Activated T-helper 9 cell treated with anti-CD3 and anti-CD28 coated beads, Interleukin-2, amount 50 U/mL, for 16 hours (primary cell): ENCODE measurements at places on chromosomes 12 and 14.

GRCh38 chr12:179131-179884 lies 34.6 kb downstream of the SLC6A12 start:
- DNase-seq: no peak

- no peak for DNase-seq
Measured at GRCh38 chr12:91899056-91899455, 246.6 kb downstream of the BTG1 start.

DNA sequence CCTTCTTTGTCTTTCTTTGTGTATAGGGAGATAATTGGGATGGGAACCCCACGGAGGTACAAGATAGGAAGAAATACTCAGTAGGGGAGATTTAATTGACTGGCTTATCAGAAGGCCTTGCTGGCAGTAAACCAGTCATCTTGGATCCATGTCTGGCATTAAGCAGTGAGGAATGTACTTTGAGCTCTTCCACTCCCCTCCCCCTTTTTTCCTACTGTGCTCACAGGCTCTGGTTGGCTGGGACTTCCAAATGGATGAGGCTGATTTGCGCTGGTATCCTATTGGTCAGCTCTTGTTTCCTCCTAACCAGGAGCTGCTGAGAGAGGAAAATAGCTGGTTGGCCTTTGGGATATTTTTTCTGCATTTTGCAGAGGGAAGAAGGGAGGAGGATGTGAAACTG lies 24.7 kb downstream of the NGDN start:
- DNase-seq: no peak

GRCh38 chr14:83071888-83072501 lies 1538.3 kb upstream of the SEL1L start:
- DNase-seq: no peak

GRCh38 chr14:71754422-71755095 lies 177.7 kb upstream of the RGS6 start:
- DNase-seq: no peak

GRCh38 chr12:94704452-94705306 lies 54.3 kb upstream of the TMCC3 start:
- DNase-seq: no peak

DNA sequence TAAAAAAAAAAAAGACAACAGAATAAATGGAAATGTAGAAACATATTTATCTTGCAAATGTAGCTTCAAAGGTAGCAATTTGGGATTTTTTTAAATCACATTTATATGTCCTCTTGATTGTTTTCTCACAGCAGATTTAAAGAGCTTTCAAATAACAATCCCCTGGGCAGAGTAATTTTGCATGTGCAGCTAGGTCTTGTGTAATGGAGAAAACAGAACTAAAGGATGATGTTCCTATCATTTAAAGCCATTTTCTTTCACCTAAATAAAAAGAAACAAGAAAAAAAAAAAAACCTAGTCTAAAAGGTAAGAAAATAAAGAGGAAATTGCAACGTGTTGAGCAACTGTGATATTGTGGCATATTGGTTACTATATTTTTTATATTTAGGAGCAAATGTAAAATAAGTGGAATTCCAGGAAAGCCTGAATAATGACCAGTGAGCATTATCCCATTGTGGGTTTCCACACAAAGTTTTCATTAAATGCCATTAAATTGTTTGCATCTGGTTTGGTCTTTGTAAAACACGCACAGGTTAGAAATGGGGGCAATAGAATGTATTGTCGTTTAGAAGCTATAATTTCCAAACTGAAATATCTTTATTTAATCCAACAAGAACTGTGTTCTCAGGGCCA lies 215.6 kb downstream of the SLC6A15 start:
- no peak for DNase-seq

DNA sequence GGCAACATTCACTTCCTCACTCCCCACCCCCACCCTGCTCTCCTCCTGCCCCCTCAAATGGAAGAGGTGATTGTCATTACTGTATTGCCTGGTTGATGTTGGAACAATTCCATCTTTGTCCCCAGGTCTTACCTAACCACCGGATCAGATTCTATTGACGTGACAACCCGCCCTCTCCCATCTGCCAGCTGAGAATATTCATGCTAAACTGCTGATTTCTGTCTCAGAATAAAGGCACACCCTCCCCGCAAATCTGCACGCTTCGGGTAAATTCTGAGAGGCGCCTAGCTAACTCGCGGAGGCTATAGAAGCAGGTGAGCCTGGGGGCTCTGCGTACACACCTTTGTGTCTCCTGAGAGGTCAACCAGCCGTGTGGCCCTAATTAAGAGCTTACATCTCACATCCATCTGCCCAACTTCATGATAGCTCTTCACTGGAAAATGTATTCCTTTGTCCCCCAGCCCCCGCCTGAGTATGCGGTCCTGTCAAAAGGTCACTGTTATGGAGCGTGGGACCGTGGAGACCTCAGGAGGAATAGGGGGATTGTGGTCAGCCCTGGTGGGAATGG lies 1054.3 kb downstream of the VRK1 start:
- DNase-seq: no peak

DNA sequence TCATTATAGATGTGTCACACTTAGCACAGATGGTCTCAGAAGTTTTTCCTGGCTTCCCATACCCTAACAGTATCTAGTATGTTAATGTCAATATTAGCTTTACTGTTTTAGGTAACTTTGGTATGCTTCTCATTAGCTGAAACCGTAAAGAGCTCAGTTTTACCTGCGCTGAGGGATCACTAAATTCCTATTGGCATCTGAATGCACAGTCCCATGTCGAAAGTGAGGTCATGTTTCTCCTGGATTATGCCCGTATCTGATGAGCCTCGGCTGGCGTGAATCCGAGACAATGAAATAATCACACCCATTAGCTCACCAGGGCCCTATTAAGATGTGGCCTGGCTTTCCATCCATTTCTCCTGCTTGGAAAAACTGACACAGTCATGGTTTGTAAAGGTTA lies 418.2 kb downstream of the ZFP36L1 start:
- DNase-seq: no peak

DNA sequence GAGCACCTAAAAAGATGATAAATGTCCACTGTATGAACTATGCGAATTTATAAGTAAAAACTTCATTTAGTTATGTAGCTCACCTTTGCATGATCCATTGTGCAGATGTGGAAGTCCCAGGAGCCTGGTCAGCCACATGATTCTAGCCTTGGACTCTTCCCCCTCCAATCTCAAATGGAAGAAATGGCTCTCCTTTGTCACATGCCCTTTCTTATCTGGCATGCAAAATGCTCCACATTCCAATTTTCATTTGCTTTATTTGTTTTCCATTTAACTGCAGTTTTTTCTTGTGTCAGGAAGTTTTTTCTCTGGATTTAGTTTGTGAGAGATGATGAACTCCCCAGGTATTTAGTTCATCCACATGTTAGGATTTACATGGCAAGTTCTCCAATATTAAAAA lies 73.8 kb downstream of the DYRK2 start:
- DNase-seq: no peak

- no peak for DNase-seq
Measured at GRCh38 chr14:42563313-42563712, 956.6 kb downstream of the LRFN5 start.

GRCh38 chr12:98612696-98613334 lies 19.3 kb downstream of the SLC25A3 start:
- no peak for DNase-seq

GRCh38 chr12:89863493-89863938 lies 154.9 kb upstream of the ATP2B1 start:
- peak; percentile 29 for DNase-seq

- no peak for DNase-seq
Measured at GRCh38 chr14:91985521-91986255, 38.2 kb upstream of the FBLN5 start.

DNA sequence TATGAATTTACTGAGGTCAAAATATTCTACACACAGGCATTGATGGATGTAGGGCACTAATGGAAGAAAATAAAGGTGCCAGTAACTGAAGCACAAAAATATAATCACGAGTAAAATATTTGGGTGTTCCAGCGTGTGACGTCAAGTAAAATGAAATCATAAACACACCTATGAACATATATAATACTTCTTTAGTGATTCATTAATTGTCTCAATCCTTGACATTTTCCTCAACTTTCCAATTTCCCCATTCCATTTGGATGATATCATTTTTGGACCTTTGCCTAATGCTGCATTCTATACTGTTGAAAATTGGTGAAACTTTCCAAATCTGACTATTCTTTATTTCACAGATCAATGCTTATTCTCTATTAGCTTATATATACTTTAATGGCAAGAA lies 649.3 kb downstream of the GALC start:
- DNase-seq: no peak

DNA sequence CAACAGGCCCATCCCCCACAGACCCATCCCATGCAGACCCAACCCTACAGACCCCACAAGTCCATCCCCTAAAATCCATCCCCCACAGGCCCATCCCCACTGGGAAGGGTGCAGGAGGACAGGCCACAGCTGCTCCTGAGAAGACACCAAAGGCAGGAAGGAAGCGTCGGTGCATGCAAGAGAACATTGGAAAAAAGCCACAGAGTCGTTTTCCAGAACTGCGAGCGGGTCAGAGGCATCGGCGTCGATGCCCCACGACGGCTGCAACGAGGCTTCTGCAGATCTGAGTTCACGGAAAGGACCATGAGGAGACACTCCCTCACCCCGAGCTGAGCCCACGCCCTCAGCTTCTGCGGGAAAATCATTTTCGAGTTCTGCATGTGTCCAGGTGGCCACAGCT lies 59.6 kb upstream of the GALNT9 start:
- DNase-seq: no peak

DNA sequence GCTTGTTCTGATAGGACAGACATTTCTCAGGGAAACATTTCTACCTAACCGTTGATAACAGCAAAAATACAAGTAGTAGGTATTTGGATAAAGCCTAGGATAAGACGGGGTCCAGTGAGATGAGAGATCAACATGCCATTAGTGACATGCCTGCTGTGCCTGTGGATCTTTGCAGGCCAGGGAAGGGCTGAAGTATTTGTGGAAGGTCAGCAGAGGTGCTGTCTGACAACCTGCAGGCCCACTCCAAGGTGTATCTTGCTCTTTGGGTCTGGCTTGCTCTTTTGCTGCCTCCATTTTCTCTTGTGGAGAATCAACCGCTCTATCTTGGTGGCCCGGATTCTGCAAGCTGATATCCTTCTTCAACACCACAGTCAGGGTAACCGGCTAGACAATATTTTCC lies 46.7 kb downstream of the MSRB3 start:
- DNase-seq: no peak

DNA sequence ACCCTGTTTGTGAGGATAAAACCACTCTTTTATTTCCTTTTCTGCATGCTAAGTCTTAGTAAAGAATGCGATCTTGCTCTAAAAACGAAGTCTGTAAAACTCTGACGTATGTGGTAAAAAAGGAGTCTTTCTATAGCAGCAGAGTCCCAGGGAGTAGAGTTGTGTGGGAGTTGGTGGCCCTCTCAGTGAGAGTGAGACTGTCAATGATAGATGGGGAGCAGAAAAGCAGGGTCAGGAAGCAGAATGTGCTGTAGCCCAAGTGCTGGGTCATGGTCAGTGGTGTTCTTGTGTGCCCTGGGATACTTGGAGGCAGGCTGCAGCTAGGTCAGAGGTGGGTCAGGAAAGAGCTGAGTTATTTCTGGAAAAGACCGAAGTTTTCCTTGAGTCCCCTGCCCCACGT lies 20.3 kb upstream of the GPR33 start:
- no peak for DNase-seq

GRCh38 chr12:14558473-14558959 lies 9.2 kb downstream of the PLBD1 start:
- DNase-seq: no peak

DNA sequence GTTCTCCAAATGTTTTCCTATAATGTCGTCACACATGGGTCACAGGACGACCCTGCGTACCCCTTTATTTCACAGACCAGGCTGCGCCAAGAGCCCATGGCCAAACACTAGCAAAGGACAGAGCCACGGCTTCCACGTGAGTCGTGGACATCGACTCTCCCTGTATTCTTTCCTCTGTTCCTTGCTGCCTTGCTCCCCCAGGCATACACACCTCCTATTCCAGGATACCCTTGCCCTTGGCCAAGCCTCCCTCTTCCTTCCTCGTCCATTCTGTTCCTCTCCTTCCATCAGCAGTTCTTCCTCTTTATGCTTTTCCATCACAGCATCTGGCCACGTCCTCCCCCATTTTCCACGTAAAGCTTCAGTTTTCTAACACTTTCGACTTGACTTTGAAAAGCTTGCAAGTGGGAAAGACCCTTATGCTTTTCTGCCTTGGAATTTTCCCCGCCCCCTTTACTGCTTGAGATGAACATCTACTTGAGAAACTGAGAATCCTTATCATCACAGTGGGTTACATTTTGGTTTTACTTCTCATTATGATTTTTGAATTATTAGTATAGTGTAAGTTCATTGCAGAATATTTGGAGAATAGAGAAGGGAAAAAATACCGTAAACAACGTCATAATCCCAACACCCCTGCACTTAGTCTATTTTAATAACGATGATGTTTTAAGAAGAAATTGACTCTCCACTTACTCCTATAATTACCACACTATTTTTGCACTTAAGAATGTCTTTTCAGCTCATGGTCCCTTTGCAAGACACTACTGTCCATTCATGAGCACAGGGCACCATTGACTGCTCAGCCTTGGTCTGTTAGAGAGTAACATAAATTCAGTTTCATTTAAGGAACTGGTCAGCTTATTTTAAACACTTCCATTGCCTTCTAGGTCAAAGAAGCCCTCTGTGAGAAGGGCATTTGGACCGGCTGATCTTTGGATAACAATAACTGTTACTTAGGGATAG lies 15.8 kb upstream of the NINJ2 start:
- no peak for DNase-seq

- DNase-seq: no peak
Measured at GRCh38 chr14:103923863-103924262, 4.4 kb upstream of the TDRD9 start.

- no peak for DNase-seq
Measured at GRCh38 chr14:20438664-20439063, 2.7 kb upstream of the KLHL33 start.

GRCh38 chr12:12716151-12716792 lies 896 bp upstream of the CDKN1B start:
- no peak for DNase-seq

GRCh38 chr14:64993266-64993930 lies 6.7 kb downstream of the FNTB start:
- no peak for DNase-seq

DNA sequence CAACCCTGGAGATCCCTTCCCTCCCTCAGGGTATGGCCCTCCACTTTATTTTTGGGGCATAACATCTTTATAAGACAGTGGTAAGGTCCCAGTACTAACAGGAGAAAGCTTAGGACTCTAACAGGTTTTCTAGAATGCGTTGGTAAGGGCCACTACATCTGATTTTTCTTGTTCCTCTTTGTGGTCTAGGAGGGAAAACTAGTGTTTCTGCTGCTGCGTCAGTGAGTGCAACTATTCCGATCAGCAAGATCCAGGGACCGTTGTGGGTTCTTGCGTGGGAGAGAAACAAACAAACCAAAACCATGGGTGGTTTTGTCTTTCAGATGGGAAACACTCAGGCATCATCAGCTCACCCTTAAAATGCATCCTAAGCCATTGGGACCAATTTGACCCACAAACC lies 123.6 kb upstream of the SLC16A7 start:
- no peak for DNase-seq

GRCh38 chr14:68578597-68578996 lies 214.3 kb downstream of the ZFP36L1 start:
- DNase-seq: no peak

- DNase-seq: no peak
Measured at GRCh38 chr12:109446-109845, 42.9 kb downstream of the IQSEC3 start.
